ENCODE measurements at places on chromosomes 7 and 10. TPM values are rescaled to one million over a fixed set of nuclear protein-coding genes. Genes with fewer than 3 reads are reported as not detected.

The KNDC1 gene
- total RNA-seq, result 0.39 TPM

The HOXA5 gene
- 8.0 TPM for total RNA-seq

The GRM8 gene
- 2.9 TPM for total RNA-seq

DNA sequence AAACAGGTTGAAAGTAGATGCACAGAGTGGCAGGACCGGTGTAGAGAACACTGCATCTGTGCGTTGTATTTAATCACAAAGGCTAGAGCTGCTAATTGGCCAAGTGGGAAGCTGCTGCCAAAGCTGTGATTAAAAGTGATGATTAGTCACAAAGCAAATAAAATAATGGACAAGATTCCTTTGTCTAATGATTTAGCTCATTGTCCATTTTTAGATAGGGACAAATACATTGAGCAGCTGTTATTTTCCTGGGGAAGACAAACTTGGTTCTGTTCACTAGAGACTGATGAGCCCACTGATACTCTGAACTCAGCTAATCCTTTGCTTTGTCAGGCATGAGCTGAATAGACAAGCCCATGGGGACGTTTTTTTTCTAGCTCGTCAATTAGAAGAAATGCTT lies 19.7 kb downstream of the UBE3C start:
- DNase-seq, result no peak

- peak; percentile 100 for DNase-seq
Measured at GRCh38 chr7:2399848-2400587, 3.4 kb upstream of the CHST12 start.

- no peak for DNase-seq
Measured at GRCh38 chr7:50743016-50743415, 39.7 kb downstream of the GRB10 start.

DNA sequence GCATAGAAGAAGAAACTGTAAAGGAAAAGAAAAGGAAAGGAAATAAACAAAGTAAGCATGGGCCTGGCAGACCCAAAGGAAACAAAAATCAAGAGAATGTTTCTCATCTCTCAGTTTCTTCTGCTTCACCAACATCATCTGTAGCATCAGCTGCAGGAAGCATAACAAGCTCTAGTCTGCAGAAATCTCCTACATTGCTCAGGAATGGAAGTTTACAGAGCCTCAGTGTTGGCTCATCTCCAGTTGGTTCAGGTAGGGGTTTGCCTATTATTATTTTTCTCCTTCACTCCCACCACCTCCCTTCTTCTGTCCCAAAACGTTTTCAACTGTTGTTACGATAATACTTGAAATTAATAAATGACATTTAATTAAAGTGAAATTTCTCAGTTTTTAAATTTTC lies 139.6 kb downstream of the MLLT10 start:
- no peak for DNase-seq

GRCh38 chr7:75066521-75066920 lies 7.1 kb downstream of the RCC1L start:
- no peak for DNase-seq

GRCh38 chr10:113889911-113890310 lies 35.5 kb downstream of the NHLRC2 start:
- DNase-seq, result no peak

- no peak for DNase-seq
Measured at GRCh38 chr7:112070674-112071256, 135.4 kb downstream of the DOCK4 start.

- DNase-seq, result no peak
Measured at GRCh38 chr10:60757420-60757895, 20.8 kb upstream of the CDK1 start.

GRCh38 chr7:88329532-88330463 lies 23.1 kb upstream of the STEAP4 start:
- DNase-seq, result no peak

DNA sequence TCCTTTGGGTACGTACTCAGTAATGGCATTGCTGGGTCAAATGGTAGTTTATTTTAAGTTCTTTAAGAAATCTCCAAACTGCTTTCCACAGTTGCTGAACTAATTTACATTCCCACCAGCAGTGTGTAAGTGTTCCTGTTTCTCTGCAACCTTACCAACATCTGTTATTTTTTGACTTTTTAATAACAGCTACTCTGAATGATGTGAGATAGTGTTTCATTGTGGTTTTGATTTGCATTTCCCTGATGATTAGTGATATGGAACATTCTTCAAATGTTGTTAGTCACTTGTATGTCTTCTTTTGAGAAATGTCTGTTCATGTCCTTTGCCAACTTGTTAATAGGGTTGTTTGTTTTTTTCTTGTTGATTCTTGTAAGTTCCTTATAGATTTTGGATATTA lies 558.9 kb downstream of the SH2D4B start:
- no peak for DNase-seq

DNA sequence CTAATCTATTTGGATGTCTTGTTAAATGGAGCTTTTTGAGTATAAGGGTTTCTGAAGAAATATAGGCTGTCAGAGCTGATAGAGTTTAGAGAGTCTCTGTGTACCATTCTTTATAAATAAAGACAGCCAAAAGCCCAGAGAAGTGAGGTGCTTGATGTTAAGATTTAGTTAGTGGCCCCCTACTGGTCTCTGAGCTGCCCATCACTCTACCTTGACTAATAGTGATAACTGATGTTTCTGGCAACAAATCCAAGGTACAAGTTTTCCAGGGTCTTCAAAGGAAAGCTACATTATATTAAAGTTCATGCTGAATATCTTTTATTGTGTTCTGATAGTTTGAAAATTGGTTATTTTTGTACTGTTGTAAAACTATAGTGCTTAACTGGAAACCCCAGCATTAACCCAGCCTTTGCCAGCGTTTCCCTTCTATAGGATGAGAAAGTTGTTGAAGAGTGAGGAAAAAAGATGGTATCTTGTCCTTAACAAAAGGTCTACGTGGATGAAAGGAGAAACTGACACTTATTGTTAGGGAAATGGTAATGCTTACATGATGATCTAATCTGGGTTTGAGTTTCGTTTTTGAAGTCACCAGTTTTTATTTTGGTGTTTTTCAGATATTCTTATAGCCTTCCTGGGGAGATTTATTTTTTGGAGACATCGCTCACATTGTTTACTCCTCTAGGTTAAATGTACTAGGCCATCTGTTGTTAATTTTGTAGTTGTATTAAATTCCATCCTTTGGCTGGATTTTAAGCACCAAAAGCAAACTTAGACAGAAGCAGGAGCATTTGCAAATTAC lies 79.0 kb downstream of the AUTS2 start:
- no peak for DNase-seq

- DNase-seq, result no peak
Measured at GRCh38 chr7:95004618-95005247, 97.3 kb downstream of the PPP1R9A start.

GRCh38 chr10:62001898-62002297 lies 100.4 kb downstream of the ARID5B start:
- DNase-seq, result no peak
